ENCODE measurements at places on chromosomes 13 and 19. TPM values are rescaled to one million over a fixed set of nuclear protein-coding genes. Genes with fewer than 3 reads are reported as not detected.

PSG2 gene
- total RNA-seq, result not detected

DNA sequence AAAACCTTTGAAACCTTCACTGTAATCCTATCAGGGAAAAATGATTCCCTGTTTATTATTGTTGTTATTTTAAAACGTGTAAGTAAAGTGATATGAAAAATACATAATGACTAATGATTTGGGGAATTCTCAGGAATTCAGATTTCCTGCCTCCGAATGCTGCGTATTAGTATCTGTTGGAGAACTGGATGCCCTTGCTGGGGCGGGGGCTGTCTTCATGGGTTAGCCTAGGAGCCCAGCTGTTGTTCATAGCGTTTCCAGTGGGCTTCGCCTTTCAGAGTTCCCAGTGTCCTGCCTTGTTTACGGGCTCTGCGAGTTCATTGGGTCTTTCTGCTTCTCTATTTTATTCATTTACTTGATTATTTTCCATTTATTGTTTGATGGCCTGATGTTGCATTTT is 18.4 kb downstream of the NAXD start:
- no peak overlapping the region for H3K4me3 ChIP-seq
- no peaks in the 10 kb centered on the region for H3K4me1 ChIP-seq
- no peak for DNase-seq
- H3K36me3 ChIP-seq, result peaks cover 60% of the 10 kb centered on the region

- H3K27ac ChIP-seq, result peak overlapping the region; percentile 90
- peak overlapping the region; percentile 85 for H3K4me3 ChIP-seq
- DNase-seq, result peak; percentile 81
- H3K36me3 ChIP-seq, result peaks cover 13% of the 10 kb centered on the region
These were observed 2.6 kb upstream of the SPACA6 start for GRCh38 chr19:51690454-51691073.

DNA sequence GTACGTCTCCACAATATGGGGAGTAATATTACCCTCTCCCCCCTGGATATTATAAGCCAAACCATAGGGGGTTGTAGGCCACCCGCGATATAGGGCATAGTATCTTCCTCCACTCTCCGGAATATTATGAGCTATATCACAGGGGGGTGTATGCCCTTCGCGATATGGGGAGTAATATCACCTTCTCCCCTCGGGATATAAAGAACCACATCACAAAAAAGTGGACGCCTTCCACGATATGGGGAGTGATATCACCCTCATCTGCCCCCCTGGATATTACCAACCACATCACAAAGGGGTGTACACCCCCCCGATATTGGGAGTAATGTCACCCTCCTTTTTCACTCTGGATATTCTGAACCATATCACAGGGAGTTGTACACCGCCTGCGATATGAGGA is 65.5 kb upstream of the CEACAM21 start:
- DNase-seq, result no peak
- H3K27me3 ChIP-seq, result peaks cover 12% of the 10 kb centered on the region
- no peaks in the 10 kb centered on the region for H3K4me1 ChIP-seq
- H3K4me3 ChIP-seq, result no peak overlapping the region

- no peaks in the 10 kb centered on the region for H3K36me3 ChIP-seq
- H3K4me3 ChIP-seq, result peak within 1 kb of the TSS; percentile 67
These were observed at the start of gene WASF3 for GRCh38 chr13:26557393-26558073. Gene WASF3, plus strand, starts transcription at chr13:26557683. Its CDS starts 84,588 bp downstream, at chr13:26642271.

OR7C1 gene
- not detected for total RNA-seq

ACOD1 gene
- total RNA-seq, result not detected

SGCG gene
- total RNA-seq, result 4.6 TPM

GRCh38 chr13:108948251-108948671 is 318.9 kb downstream of the MYO16 start:
- no peaks in the 10 kb centered on the region for H3K4me1 ChIP-seq
- no peak overlapping the region for H3K27ac ChIP-seq
- H3K4me3 ChIP-seq, result no peak overlapping the region
- no peak for DNase-seq
- H3K36me3 ChIP-seq, result no peaks in the 10 kb centered on the region

DNA sequence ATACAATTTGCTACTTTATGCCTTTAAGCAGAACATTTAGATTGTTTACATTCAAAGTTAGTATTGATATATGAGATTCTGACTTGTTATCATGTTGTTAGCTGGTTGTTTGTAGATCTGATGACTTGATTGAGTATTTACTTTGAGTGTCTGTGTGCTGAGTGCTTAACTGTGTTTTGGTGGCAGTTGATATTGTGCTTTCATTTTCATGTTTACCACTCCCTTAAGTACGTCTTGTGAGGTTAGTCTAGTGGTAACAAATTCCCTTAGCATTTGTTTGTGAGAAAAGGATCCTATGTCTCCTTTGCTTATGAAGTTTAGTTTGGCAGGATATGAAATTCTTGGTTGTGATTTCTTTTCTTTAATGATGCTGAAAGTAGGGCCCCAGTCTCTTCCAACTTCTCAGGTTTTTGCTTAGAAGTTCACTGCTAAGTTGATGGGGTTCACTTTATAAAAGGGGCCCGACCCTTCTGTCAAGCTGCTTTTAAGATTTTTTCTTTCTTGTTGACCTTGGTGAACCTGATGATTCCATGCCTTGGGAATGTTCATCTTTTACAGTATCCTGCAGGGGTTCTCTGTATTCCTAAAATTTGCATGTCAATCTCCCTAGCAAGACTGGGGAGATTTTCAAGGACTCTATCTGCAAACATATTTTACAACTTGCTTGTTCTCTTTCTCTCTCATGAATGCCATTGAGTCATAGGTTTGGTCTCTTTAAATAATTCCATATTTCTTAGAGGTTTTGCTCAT is 1095.4 kb upstream of the PCDH20 start:
- H3K27ac ChIP-seq, result no peak overlapping the region
- H3K36me3 ChIP-seq, result no peaks in the 10 kb centered on the region
- no peaks in the 10 kb centered on the region for H3K4me1 ChIP-seq
- no peaks in the 10 kb centered on the region for H3K27me3 ChIP-seq

SIGLEC12 gene
- 3.7 TPM for total RNA-seq

DNA sequence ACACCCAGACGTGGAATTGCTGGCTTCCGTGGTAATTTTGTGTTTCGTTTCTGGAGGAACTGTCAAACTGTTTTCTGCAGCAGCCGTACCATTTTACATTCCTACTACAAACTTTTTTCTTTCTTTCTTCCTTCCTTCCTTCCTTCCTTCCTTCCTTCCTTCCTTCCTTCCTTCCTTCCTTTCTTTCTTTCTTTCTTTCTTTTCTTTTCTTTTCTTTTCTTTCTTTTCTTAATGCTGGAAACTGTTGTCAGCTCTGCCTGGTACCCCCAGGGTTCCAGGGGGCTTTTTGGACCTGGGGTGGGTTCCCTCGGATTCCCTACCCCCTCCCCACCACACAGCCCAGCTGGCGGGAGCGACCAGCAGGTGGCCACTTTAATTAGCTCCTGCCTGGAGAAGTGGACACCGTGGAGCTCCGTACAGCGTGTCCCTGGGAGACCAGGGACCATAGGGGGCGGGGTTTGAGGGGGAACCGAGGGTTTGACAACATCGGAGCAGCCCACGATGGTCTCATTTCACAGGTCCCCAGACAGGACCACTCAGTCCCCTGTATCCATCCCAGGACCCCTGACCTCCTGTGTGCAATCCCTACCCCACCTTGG is 24.4 kb downstream of the CELF5 start:
- H3K27ac ChIP-seq, result no peak overlapping the region
- no peaks in the 10 kb centered on the region for H3K4me1 ChIP-seq
- H3K36me3 ChIP-seq, result no peaks in the 10 kb centered on the region
- H3K27me3 ChIP-seq, result peaks cover 6% of the 10 kb centered on the region
- no peak for DNase-seq

- no peak overlapping the region for H3K27ac ChIP-seq
- DNase-seq, result no peak
- no peaks in the 10 kb centered on the region for H3K4me1 ChIP-seq
- no peaks in the 10 kb centered on the region for H3K27me3 ChIP-seq
- no peak overlapping the region for H3K4me3 ChIP-seq
These were observed 120.5 kb downstream of the DIAPH3 start for GRCh38 chr13:60043262-60043661.
